ENCODE measurements at places on chromosomes 4 and X.

GRCh38 chr4:61299316-61299715 is 99.2 kb downstream of the ADGRL3 start:
- DNase-seq, result no peak

- peak; percentile 1 for DNase-seq
These were observed 8.7 kb upstream of the TIMM8A start for GRCh38 chrX:101357166-101357795.

DNA sequence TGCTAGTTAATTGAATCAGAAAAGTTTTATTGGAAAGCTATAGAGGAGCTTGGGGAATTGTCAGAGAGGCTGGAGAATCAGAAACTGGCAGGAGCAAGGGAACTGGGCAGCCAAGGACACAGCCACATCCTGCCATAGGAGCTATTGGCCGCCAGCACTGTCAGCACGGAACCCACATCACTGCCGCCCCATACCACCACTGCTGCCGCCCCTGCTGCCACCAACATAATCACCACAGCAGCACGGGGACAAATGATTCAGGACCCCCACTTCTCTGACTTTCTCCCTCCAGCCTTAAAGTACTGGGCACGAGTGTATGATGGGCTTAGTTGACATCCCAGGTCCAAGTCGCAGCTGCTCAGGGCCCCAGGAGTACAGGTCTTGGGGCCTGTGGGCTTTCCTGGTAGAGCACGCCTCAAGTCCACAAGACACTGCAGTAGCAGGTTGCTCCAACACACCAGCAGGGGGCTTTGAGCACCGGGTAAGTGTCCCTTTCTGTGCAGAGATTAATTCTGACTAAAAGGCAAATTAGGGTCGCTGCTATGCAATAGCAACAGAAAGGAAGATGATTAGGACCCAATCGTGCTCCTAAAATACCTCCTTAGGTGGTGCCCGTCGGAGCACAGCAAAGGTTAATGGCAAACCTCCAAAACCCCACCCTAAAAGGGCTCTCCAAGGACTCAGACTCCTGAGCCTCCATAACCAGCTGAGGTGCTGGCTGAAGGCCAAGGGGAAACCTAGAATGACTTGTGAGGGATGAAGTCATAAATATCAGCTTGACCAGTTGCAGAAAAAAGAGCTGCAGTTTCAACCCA is 6.9 kb downstream of the PJA1 start:
- peak; percentile 52 for DNase-seq

- DNase-seq, result no peak
These were observed 183.7 kb downstream of the SPATA18 start for GRCh38 chr4:52234561-52235440.

DNA sequence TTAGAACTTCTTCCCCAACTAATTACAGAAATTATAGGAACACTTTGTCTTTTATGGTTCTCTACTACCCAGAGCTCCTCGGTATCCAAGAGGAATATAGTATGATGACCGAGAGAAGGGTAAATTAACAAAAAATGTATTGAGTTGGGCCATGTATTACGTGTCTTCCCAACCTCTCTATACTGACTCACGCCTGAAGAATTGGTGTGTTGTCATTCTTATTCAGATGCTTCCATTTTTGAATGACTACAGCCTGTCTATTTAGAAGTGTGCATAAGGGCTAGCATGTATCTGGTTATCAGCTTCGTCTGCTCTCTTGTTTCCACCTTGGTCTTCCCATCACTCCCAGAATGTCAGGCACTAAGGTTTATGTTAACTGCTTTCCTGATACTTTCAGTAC is 24.5 kb upstream of the SCD5 start:
- DNase-seq, result no peak

GRCh38 chr4:122816476-122816875 is 10.2 kb upstream of the FGF2 start:
- DNase-seq, result no peak

- DNase-seq, result no peak
These were observed 1199.1 kb downstream of the ADGRL3 start for GRCh38 chr4:62399242-62399641.

GRCh38 chrX:12034741-12035140 is 103.5 kb upstream of the FRMPD4 start:
- DNase-seq, result no peak
